Daoy (cell line): ENCODE measurements at places on chromosomes 16 and 17.

GRCh38 chr16:72838951-72839350 is 209.0 kb downstream of the ZFHX3 start:
- DNase-seq = no peak

GRCh38 chr17:71168053-71168741 is 952.6 kb upstream of the SOX9 start:
- DNase-seq = no peak

- DNase-seq = no peak
Observed at GRCh38 chr17:7312432-7313087, 2.6 kb downstream of the GPS2 start.

DNA sequence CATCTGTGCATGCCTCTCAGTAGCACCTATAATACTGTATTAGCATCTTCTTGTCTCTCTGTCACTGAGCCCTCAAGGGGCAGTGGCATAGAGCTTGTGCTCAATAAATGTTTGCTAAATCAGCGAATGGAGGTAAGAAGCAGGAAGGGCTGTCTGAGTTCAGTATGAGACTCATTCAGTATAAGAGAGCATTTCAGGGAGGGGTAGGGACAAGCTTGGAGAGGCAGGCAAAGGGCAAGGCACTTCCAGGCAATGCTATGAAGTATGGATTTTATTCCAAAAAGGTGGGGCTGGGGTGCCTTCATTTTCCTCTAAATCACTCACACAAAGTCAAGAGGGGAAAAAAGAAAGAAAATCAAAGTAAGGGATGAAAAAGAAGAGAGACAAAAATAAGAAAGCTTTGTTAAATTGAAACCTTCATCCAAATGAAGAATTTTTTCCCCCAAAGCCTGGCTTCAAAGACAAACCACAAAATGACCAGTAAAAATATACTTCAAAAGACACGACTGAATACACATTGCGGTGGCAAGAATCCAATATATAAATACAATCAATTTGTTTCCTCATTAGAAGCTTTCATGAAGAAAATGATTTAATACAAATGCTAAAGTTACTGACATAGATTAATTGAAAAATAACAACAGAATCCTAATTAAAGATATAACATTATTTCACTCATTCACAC is 51.2 kb downstream of the SKAP1 start:
- no peak for DNase-seq

DNA sequence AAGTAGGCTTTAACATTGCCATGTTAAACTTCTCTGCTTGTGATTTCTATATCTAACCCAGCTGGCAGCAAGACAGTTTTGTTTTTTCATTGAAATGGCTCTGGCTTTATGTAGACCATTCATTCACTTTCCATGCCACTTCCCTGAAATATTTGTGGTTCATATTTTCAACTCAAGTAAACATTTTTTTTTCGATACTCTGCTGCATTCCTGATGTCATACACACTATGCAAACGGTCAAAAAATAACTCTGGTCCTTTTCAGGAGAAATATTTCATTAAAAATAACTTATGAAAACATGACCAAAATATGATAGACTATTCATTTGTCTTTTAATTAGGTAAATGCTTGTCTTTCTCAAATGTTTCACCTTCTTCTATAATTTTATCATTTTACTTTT is 116.3 kb downstream of the USP22 start:
- no peak for DNase-seq

GRCh38 chr16:56576585-56577299 is 11.9 kb downstream of the MT4 start:
- peak; percentile 54 for DNase-seq

- no peak for DNase-seq
Observed at GRCh38 chr17:33385713-33386112, 92.6 kb upstream of the ASIC2 start.
